ENCODE measurements at places on chromosomes 11 and 22. TPM values are rescaled to one million over a fixed set of nuclear protein-coding genes. Genes with fewer than 3 reads are reported as not detected.

GRCh38 chr11:24344222-24344621 lies 152.6 kb upstream of the LUZP2 start:
- no peak for DNase-seq

- DNase-seq = no peak
Measured at GRCh38 chr11:105181521-105181920, 42.0 kb upstream of the CARD18 start.

The MB gene
- polyA plus RNA-seq = not detected

The NAP1L4 gene
- 245 TPM for polyA plus RNA-seq

The MUC5AC gene
- 0.03 TPM for polyA plus RNA-seq

DNA sequence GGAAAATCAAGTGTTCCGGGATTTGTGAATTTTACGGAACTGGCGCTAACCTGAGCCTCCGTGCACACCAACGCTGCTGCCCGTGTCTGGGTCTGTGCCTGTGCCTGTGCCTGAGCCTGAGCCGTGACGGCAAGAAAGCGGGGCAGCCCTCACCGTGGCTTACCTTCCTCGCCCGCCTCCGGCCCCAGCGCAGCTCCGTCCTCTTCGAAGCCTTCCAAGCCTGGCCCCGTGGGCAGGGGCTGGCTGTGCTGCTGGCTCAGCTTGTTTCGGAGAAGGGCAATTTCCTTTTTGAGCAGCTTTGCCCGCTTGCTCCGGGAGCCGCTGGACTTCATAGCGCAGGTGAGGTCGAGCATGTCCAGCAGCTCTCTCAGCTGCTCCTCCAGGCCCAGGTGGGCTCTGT lies 33.8 kb downstream of the BRD1 start:
- no peak for DNase-seq

- DNase-seq = no peak
Measured at GRCh38 chr11:28026634-28027290, 81.2 kb downstream of the KIF18A start.

DNA sequence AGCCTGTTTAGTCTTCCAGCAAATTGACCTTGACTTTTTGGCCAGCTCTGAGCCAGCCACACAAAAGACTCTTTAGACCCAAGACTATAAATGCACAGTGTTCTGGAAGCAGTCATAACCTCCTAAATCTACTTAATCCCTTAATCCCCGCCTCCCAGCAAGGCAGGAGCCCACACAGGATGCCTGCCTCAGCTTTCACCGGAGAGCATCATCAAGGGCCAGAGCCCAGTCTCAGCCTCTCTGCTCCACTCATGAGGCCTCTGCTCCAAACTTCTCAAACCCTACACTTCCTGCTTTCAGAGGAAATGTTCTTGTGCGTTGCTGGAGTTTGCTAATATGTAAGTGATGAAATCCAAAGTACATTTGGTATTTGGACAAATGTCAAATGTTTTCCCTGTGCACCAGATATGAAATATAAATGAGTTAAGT lies 57.9 kb upstream of the FSHB start:
- DNase-seq = no peak

- DNase-seq = no peak
Measured at GRCh38 chr11:7320306-7320705, 68.6 kb downstream of the SYT9 start.

GRCh38 chr22:49553518-49554295 lies 274.0 kb downstream of the BRD1 start:
- DNase-seq = peak; percentile 47

The TMA7B gene
- polyA plus RNA-seq = 0.10 TPM

GRCh38 chr11:64347193-64347867 lies 7.3 kb downstream of the CCDC88B start:
- DNase-seq = no peak

DNA sequence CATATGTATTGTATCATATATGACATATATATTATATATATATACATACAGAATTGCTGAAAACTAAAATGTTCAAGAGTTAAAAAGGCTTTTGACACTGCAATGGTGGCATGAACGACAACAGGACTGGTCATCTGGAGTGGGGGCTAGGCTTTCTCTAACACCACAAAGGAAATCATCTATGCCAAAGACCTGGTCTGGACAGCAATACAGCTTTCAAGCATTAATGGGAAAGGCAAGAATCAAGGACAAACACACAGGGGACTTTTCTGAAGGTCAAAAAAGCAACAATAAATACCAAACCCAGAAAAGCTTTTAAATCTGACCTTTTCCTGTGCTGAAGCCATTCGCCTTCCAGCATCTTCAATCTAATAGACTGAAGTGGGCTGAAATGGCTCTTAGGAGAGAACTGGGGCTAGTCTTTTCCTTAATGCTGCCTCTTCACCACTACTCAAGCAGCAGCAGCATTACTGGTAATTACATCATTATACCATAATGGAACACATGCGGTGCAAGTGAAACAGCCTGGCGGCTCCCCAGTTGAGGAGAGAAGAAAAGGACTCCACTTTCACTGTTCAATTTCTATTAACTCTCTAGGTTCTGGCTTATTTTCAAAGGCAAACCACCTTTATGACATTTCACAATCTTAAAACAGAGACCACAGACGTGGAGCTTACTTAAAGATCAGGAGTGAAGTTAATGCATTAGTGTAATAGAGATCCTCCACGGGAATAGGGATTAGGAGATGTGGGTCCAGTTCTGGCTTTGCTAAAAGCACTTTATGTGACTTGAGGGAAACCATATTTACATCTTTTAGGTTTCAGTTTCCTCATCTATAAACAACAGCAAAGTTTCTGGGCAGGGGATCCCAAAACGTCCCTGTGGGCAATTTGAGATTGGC lies 63.0 kb downstream of the GAB2 start:
- no peak for DNase-seq

The MRGPRX3 gene
- polyA plus RNA-seq = not detected

DNA sequence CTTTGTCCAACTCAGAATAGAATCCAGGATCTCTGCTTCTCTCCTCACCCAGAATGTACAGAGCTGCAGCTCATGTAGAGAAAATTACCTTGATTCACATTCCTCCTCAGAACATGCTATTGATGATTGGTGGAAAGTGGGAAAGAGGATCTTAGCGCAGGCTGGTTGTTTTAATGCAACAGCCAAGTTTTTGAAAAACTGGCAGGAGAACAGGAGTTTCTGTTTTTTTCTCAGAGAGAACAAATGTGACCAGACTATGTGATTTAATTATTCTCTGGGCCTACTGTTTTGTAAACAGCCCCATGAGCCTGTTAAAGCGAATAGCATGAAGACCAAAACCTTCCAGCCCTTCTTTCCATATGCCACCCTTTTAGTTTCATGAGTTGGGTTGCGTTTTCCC lies 19.1 kb upstream of the IL18BP start:
- DNase-seq = no peak

The ACR gene
- 0.38 TPM for polyA plus RNA-seq

DNA sequence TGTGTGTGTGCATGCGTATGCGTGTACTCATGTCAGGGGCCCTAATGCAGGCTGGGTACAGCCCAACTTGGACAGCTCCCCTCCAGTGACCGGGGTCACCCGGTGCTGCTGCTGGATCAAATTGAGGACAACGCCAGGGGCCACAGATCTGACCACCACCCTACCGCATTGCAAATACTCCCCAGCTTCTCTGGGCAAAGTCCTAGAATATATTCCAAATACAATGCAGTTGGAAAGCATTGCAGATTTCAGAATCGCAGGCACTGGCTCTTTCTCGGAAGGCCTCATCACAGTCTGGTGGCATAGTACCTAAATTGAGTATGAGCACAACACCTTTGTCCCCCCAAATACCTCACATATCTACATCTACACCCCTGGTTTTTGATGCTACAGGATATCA lies 43.2 kb downstream of the MYO7A start:
- DNase-seq = no peak

GRCh38 chr11:19789835-19790710 lies 77.4 kb downstream of the NAV2 start:
- DNase-seq = no peak

DNA sequence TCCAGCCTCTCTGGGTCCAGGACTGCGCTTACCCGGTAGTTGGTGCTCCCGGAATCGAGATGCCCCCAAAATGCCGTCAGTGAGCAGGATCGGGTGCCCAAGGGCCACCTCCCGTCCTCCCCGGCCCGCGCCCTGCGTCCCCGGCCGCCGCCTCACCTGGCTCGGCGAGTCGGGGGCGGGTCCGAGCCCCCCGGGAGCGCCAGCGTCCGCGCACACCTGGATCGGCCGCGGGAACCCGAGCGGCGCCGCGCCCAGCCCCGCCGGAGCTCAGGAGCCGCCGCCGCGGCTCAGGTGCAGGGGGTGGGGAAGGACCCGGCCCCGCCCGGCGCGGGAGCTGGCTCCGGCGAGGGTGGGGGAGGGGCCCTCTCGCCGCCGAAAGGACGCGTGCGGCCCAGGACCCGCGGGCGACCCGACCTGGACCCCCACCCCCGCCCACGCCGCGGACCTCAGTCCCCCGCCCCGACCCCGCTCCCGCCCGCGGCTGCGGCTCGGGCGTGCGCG lies at the start of gene SHANK2:
TSS of gene SHANK2 (minus strand) at position 309 of the 501 bp plus-strand sequence. CDS start 105,251 bp downstream, outside the sequence.
- DNase-seq = no peak

- DNase-seq = no peak
Measured at GRCh38 chr11:93633835-93634234, 27.6 kb upstream of the CEP295 start.
